Mucosa of gallbladder (tissue), 1 donor: ENCODE measurements at places on chromosomes 13 and 19.

- peak; percentile 23 for DNase-seq
These were observed 1599.2 kb downstream of the OLFM4 start for GRCh38 chr13:54627646-54628372.

DNA sequence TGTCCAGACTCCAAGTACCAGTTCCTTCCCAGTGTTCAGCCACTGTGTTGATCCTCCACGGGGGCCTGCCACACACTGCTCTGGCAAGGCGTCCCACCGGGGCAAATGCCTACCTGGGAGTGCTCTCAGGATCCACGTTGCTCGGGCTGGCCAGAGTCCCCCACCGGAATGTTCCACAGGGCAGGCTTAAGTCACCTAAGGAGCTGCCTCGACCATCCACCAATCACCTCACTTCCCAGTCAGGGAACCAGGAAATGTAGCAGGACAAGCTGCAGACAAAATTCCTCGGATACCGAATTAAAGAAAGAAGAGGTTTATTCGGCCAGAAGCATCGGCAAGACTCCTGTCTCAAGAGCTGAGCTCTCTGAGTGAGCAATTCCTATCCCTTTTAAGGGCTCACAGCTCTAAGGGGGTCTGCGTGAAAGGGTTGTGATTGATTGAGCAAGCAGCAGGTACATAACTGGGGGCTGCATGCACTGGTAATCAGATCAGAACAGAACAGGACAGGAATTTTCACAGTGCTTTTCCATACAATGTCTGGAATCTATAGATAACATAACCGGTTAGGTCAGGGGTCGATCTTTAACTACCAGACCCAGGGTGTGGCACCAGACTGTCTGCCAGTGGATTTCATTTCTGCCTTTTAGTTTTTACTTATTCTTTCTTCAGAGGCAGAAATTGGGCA lies 56.9 kb upstream of the EDNRB start:
- no peak for DNase-seq

GRCh38 chr13:69291292-69291906 lies 816.2 kb upstream of the ATXN8OS start:
- no peak for DNase-seq

DNA sequence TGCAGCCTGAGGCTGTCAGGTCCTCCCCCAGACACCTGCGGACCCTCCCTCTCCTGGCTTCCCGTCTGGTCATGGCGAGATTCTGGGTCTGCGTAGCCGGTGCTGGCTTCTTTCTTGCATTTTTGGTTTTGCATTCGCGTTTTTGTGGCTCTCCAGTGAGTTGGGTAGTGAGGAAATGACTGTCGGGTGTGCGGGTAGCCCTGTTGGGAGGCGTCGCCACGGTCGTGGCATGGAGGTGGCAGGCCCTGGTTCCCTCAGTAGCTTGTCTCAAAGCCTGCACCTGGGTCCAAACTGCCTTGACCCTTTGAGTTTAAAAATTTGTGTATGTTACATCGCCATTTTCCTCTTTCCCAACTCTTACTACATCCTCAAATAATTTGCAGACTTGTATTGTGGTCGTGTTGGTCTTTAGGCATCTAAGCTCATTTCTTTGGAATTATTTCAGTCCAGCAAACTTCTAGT lies 344 bp downstream of the NHLRC3 start:
- peak; percentile 16 for DNase-seq

DNA sequence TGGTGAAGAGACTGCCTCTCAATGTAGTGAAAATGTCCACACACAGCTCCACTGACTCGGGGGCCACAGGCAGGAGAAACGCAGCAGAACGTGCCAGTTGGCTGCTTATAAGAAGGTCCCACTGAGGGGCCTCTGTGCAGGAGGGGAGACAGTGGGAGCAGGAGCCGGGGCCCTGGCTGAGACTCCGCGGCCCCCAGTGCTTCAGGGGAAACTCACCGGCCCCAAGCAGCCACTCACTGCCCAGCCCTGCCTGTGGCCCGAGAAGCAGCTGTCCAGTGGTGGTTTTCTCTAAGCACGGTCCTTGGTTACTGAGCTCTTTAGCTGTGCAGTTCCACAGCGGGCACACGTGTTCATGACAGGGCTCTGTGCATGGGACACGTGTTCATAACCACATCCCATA lies 91.9 kb upstream of the MCF2L start:
- no peak for DNase-seq

- peak; percentile 18 for DNase-seq
These were observed 919 bp downstream of the DACT3 start for GRCh38 chr19:46660008-46660517.

DNA sequence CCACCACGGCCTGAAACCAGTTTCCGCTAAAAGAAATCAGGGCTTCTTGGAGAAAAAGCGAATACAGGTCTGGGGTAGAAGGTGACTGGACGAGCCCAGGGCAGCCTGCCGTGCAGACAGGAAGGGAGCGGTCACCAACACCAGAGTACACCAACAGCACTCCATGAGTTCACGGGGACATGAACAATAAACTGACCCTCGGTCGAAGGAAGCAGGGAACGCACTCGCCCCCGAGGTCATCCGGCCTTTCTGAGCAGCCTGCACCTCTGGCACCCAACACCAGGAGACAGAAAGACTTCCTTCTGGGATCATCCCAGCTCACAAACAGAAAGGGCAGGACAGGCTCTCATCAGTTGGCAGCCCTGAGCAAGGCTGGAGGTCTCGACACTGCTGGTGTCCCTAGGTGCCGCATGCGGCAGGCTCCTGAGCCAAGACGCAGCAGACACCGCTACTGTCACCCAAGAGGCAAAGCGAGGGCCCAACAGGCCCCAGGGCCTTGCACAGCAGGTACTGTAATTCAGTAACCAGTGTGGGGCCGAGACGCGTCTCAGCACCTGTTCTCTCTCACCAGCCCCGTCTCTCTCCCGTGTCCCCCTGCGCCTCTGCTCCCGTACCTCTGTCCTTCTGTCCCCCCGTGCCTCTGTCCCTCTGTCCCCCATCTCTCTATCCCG lies 18.0 kb downstream of the DCUN1D2 start:
- no peak for DNase-seq

- DNase-seq: no peak
These were observed 46.2 kb downstream of the RNASEH2B start for GRCh38 chr13:50955798-50956197.

- DNase-seq: no peak
These were observed 2.9 kb upstream of the ZNF700 start for GRCh38 chr19:11921852-11922495.

GRCh38 chr13:37701306-37701705 lies 102.7 kb upstream of the POSTN start:
- DNase-seq: no peak

GRCh38 chr13:74024314-74024713 lies 109.9 kb downstream of the KLF12 start:
- no peak for DNase-seq

DNA sequence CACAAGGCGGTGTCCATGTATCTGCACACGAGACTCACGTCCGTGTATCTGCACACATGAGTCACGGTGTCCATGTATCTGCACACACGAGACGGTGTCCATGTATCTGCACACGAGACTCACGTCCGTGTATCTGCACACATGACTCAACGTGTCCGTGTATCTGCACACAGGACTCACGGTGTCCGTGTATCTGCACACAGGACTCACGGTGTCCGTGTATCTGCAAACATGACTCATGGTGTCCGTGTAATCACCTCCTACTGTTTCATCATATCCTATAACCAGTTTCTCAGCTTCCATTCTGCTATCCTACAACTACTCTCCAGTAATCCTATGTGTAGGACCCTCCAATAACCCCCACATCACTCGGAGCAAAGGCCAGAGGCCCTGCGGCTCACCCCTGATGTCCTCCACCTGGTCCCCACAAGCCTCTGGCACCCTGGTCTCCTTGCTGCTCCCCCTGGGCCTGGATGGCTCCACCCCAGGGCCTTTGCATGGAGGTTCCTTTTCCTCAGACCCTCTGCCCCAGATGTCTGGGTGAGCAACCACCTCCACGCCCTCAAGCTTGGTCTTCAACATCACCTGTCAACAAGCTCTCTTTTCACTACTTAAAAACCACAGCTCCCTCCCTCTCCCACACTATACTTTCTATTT lies 2.5 kb upstream of the TMEM255B start:
- DNase-seq: no peak

GRCh38 chr19:46860846-46861690 lies at the start of gene ARHGAP35:
ARHGAP35 (plus strand) TSS chr19:46860997; CDS start chr19:46918676, 57,679 bp downstream.
- DNase-seq: no peak

- no peak for DNase-seq
These were observed at the start of gene CD79A for GRCh38 chr19:41876847-41877832. CD79A (plus strand) TSS chr19:41877279; CDS start chr19:41877305, 26 bp downstream.

DNA sequence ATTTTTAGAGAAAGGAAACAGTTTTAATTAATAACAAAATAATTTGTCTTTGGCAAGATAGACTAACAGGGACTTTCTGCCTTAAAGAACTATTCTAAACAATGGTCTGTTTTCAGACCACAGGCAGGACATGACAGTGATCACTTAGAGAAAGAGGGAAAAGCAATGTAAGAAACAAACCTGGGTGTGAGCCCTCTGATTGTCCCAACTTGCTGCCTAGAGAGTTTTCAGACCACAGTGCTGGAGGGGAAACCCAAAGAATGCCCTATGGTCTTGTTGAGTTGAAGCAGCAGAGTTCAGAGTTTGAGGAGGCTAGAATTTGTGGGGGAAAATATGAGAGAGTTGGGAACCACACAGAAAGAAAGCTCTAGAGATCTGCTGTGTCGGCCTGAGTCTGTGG lies 38.1 kb downstream of the DGKH start:
- DNase-seq: no peak

DNA sequence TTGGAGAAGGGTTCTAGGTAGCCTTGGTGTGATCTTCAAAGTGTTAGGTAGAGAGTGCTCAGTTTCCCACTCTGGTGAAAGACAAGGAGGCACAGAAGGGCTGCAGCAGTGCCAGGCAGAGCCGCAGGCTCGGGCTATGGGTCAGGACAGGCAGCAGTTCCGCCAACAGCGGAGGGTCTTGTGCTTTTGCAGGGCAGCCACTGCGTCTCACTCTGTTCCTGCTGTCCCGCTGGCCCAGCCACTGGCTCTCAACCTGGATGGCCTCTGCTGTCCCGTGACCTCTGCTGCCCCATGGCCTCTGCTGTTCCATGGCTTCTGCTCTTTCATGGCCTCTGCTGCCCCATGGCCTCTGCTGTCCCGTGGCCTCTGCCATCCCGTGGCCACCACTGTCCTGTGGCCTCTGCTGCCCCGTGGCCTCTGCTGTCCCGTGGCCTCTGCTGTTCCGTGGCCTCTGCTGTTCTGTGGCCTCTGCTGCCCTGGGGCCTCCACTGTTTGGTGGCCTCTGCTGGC lies 175.7 kb downstream of the URI1 start:
- DNase-seq: no peak

GRCh38 chr19:1266916-1267476 lies 2.1 kb upstream of the CIRBP start:
- peak; percentile 74 for DNase-seq

GRCh38 chr13:28002886-28003698 lies 14.6 kb upstream of the URAD start:
- no peak for DNase-seq

DNA sequence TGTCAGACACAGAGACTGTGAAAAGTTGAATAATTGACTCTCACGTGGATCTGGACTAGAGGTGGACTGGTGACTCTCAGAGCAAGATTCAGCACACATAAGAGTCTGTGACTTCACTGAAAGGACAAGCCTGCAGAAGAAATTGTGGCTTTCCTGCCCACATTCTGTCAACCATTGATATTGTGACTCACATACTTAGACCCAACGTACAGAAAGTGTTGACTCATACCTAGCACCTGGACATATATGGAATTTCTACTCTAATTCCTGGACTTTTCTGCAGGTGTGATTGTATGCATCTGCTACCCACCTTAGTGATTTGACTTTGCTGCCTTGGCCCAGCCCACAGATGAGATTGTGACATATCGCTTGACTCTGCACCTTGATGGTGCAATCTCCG lies 15.6 kb upstream of the ZNF730 start:
- no peak for DNase-seq
